Kidney (tissue), 22 donors: ENCODE measurements at places on chromosomes 7 and 10.
A peak's percentile ranks its signal among the peaks of the same experiment; 100 is the strongest.

- DNase-seq = no peak
These were observed 10.3 kb upstream of the MYO1G start for GRCh38 chr7:44989132-44989531.

GRCh38 chr7:124688991-124689390 lies 76.6 kb downstream of the GPR37 start:
- no peak for DNase-seq

DNA sequence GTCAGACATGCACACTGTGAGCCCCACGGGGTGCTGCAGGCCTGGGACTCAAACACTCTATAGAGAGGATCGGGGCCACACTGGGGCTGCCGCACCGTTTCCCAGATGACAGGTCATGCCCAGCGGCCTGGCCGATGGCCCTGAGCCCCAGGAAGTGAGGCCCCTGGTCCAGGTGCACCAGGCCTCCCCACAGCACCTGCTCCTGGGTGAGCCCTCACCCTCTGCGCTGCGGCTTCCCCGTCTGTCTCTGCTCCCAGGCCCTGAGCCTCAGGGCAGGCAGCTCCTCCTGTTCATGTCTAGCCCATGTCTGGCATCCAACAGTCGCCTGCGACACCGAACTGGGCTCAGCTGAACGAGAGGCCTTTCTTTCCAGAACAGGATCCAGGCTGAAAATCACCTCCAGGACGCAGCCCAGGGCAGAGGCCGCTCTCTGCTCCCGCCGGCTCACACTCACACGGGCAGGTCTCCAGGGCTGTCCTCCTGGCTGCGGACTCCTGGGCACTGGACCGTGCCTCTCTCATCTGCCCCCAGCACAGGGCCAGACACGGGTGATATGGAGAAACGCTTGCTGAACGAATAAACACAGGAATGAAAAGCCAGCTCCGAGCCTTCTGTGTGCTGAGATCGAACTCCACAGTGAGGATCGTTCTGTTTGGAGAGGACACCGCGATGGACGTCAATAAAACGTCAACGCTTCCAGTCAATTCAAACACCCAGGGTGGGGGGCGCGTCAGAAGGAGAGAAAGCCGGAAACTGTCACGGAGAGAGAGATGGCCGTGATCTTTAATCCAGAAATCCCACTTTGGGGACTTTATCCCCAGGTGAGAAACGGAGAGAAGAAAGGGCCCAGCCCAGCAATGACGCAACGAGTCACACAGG lies 202.4 kb downstream of the ELFN1 start:
- DNase-seq = peak; percentile 41

DNA sequence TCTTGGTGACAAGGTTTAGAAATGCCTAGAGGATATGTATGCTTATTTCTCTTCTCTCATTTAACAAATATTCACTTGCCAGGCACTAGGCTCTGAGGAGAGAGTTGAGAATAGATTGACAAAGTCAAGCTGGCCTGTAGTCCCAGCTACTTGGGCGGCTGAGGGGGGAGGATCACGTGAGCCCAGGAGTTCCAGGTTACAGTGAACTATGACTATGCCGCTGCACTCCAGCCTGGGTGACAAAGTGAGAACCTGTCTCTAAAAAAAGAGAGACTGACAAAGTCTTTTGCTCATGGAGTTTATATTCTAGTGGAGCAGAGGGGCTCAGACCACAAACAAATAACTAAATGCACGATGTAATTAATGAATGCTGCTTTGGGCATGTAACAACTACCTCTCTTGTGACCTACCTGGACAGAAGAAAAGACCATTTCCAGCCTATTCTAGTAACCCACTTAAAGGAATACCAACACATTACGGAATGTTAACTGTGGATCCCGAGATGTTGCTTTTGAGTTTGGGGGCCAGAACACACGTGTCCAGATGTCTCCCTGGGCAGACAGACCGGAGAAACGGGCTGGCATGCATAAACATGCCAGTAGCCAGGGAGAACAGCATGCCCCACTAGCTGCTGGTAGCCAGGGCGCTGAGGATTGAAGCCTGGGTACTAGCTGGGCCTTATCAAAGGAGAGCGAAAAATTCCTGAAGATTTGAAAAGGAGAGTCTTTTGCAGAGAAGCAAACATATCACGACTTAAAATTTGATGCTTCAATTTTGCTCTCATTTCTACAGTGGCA lies 2.6 kb upstream of the BMPR1A start:
- DNase-seq = peak; percentile 42

- DNase-seq = no peak
These were observed 24.8 kb downstream of the INPP5A start for GRCh38 chr10:132562177-132562915.
